ENCODE measurements at places on chromosomes 12 and 14.
A peak's percentile ranks its signal among the peaks of the same experiment; 100 is the strongest.

DNA sequence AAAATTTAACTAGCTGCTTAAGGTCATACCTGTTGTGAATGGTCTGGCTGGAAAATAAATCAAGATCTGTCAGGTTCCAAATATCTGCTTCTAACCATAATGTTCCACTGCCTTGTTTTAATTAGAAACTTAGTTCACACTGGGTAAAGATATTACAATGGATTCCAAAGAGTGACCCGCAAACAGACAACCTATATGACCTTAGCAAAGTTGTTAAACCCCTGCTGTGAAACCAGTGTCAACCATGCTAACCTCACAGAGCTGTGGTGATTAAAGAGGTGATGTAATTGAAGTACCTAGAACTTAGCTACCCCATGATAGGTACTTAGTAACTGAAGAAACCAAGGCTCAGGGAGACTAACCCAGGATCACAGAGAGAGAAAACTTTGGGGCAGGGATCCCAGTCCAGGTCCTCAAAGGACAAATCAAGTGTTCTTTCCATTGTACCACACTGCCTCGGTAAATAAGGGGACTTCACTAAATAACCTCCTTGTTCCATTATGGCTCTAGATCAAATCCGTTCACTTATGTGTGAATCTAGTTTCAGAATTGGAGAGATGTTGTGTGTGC is 2.2 kb downstream of the GUCY2C start:
- no peak for DNase-seq

- no peak for DNase-seq
These were observed 73.0 kb downstream of the RAD51B start for GRCh38 chr14:67892466-67893100.

DNA sequence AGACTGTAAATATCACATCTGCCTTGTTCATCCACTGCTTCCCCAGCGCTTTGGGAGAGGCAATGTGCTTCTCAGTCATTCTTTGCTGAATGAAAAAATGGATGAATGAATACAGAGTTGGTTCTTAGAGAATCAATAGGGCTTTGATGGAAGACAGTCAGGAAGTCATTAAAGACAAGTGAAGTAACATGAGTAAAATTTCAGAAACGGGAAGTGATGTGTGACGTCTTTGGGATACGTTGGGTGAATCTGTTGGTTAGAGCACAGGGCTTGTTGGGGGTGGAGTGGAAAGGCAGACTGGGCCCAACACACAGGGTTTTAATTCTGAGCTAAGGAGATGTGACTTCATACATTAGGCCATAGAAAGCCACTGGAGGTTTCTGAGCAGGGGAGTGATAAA is 39.0 kb upstream of the NRXN3 start:
- peak; percentile 22 for DNase-seq

GRCh38 chr12:104736307-104736706 is 221.8 kb downstream of the SLC41A2 start:
- DNase-seq, result no peak

DNA sequence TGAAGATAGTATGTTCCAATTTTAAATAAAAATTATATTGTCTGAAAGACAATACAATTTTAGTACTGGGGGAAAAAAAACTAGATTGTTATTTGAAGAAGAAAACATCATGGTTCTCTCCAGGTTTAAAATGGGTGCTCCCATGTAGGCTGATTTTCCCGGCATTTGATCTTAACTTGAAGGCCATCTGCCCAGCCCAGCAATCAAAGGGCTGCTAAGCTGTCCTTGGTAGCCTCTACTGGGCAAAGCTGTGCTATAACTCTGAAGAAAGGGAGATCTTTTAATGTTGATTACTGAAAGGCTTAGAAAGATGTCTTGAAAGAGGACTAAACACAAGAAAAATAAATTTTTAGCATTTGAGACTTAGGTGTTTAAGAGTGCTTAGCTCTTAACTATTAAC is 41.4 kb downstream of the CBX5 start:
- DNase-seq, result no peak

DNA sequence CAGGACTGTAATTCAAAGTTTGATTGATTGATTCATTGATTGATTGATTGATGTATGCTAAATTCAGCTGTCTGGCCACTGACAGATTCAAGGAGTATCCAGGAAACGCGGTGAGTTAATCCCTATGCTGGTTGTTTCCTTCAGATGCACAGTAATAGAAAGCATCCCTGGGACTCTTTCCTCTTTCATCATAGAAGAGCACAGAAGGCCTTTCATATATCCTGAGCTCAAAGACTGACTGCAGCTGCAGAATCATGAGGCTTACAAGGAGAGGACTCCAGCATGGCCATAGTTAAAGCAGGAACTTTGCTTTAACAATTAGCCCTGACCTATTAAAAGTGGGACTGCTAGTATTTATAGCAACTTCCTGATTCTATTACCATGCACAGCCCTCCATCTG is 187.7 kb upstream of the TMTC1 start:
- DNase-seq, result no peak

DNA sequence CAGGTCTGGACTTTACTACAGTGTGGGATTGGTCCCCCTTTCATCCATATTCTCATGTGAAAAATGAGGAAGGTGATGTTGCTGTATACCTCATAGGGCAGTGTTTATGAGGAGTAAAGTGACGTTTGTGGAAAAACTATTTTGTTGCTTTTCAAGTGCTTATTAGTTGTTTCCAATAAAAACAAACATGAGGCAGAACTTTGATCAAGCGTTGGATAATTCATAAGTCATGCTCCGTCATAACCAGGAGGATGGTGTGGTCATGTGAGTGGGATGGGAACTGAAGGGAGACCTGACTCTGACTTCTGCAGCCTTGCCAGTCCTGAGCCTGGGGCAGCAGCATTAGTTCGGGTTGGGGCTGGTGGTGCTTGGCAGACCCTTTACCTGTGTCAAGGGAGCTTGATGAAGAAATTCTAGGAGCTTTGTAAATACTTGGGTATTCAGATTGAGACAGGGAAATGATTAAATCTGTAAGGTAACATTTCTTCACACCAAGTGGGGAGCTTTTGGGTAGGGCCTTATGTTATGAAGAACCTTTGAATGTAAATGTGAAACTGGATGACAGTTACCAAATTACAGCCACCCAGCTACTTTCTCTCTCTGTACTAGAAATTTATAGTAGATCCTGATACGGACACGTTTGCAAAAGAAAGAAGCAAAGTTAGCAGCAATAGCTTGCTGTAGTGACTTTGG is 462.4 kb upstream of the RGS6 start:
- DNase-seq, result no peak

DNA sequence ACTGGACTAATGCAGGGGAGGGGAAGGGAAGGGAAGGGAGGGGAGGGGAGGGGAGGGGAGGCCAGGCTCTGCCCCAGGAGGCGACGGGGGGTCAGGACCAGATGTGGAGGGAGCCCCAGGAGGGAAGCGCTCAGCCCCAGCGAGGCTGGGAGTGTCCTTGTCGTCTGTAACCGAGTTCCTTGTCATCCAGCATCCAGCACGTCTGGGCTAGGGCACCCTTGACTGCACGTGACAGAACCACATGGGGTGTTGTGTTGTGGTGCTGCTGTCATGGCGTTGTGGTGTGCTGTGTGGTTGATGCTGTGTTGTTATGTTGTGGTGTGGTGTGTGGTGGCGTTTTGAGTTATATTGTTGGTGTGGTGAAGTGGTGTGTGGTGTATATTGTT is 28.4 kb upstream of the SFSWAP start:
- DNase-seq, result peak; percentile 6

- no peak for DNase-seq
These were observed 8.2 kb downstream of the WBP11 start for GRCh38 chr12:14795028-14795448.

DNA sequence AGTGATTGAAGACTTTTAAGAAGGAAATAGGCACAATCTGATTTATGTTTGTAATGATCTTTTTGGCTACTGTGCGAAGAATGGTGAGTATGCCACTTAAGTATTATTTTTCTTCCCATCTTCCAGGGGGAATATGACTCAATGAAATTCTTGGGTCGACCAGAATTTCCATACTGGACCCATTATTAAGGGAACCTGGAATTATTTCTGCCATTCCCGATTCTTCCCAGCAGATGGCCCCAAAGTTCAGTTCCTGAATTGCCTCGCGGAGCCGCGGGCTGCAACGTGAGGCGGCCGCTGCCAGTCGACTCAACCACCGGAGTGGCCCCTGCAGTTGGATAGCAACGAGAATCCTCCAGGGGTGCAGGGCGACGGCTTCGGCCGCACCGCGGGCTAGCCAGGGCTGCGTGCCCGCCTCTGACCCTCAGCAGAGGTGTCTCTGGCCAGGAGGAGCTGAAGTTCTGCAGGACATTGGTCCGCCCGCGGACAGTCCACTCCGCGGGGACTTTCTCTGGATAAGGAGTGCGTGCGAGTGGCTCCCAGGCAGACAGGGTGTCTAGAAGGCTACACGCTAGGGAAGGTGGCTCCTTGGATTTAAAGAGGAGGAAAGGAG is 628 bp upstream of the TSHR start:
- peak; percentile 89 for DNase-seq

DNA sequence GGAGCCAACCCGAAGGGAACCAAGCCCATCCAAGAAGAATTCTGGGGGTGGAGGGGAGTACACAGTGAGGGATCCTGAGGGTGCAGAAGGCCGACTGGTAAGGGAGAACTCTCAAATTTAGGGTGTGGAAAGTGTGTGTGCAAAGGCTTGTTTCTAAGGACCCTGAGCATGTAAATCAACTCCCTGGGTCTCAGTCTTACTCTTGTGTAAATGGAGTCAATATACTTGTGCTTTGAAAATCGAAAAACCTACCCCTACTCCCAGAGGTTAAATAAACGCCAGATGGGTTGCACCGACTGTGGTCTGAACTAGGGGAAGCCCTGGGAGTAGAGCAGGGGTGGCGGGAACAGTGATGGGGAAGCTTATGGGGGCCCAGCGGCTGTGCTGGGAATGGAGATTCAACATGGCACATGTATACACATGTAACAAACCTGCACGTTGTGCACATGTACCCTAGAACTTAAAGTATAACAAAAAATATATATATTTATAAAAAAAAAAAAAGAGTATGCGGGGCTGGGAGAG is 6.0 kb downstream of the B4GALNT1 start:
- no peak for DNase-seq

DNA sequence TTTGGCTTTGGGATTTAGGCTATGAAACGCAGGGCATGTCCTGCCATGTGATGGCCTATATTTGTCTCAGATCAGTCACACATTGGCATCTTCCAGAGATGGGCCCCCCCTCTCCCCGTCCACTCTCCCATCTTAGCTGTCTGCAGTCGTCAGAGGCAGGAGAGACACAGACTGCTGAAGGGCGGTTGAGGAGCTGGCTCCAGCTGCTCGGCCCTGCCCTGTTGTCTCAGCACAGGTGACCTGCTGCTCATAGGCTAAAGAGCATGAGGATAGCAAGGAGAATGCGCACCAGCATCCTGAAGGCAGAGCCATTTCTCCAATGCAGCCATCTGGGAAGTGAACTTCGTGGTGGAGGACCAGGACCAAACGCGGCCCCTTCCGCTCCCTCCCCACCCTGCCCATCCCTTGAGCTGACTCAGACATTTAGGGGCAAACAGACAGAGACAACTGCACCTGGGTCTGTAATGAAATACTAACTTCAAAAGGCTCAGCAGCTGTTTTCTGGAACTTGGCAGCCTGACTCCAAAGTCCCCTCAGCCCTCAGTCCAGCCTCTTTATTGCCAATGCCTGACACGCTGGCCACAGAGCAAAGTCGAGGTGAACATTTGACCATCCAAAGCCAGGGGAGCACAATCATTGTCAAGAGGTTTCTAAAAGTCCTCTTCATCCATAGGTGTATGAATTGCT is 22.3 kb downstream of the FZD10 start:
- DNase-seq, result no peak

GRCh38 chr12:75042125-75042524 is 167.5 kb downstream of the KCNC2 start:
- DNase-seq, result no peak

DNA sequence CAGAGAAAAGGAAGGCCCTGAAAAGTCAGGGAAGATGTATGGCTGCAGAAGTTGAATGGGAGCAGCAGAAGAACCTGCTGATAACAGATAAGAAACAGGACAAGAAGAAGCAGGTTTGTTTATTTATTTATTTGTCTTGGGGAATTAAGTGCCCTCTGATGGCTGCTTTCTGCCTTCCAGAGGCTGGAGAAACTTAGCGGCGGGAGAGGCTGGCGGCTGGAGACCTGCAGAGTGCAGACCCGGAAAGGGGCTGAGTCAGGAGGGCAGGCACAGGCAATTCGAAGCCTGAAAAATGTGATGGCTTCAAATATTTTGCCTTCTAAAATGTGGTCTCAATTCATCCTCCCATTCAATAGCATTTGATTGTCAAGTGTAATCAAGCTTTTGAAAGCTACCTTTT is 168.2 kb upstream of the GZMB start:
- DNase-seq, result no peak

DNA sequence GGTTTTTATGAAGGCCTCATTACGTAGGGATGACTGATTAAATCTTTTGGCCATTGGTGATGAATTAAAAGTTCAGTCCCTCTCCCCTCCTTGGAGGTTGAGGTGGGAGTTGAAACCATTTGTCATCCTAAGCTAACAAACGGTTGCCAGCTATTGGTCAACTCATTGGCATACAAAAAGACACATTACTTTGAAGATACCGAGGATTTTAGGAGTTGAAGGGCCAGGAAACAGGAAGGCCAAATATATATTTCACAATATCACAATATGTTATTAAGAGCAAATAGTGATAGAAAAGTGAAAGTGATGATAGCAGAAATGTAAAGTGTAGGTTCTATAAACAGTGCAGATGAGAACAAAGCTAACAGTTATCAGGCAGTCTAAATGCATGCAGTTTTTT is 24.4 kb downstream of the RCOR1 start:
- no peak for DNase-seq

GRCh38 chr12:71208053-71208685 is 50.4 kb upstream of the TSPAN8 start:
- DNase-seq, result no peak

DNA sequence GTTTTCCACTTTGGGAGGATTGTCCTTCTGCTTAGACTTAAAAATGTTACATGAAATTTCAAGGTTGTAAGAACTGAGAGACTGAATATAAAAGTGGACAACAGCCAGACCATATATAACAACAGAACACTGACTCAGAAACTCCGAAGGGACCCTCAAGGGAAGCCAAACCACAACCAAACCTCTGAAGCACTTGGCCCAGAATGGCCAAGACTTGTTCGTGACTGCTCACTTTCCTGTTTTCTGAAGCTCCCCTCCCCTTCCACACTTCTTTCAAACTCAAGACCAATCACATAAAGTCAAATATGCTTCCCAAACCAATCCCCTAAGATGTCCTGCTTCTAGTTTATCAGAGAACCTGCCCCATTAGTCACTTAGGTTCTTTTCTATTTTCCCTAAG is 13.7 kb downstream of the OR6J1 start:
- no peak for DNase-seq
